ENCODE measurements at places on chromosomes 1 and 21. TPM values are rescaled to one million over a fixed set of nuclear protein-coding genes. Genes with fewer than 3 reads are reported as not detected.
A peak's percentile ranks its signal among the peaks of the same experiment; 100 is the strongest.

- no peak for DNase-seq
Observed at GRCh38 chr1:154413177-154413783, 8.1 kb downstream of the IL6R start.

The SLC1A7 gene
- 3.1 TPM for total RNA-seq

DNA sequence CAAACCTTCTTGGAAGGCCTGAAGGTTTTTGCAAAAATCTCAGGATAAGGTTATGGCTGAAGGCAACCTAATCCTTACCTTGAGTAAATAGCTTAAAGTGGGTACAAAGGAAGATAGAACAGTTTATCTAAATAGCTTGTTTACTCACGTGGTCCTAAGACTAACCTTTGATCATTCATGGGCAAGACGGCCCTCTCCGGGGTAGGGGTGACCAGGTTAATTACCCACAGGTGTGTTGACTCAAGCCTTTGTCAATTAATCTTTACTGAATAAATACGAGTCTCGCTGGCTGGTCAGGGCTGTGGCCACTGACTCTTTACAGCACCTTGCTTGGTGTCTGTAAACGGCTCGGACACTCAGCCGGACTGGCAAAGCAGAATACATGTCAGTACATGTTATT is 10.8 kb downstream of the AADACL4 start:
- DNase-seq, result peak; percentile 62

The CD101 gene
- total RNA-seq, result 0.05 TPM

GRCh38 chr1:2382621-2383361 is 8.6 kb downstream of the MORN1 start:
- peak; percentile 56 for DNase-seq

The BRDT gene
- not detected for total RNA-seq

The SERPINC1 gene
- total RNA-seq, result not detected

- peak; percentile 63 for DNase-seq
Observed at GRCh38 chr1:156766298-156767100, 836 bp upstream of the PRCC start.
